ENCODE measurements at places on chromosomes 16 and 17.
A peak's percentile ranks its signal among the peaks of the same experiment; 100 is the strongest.

DNA sequence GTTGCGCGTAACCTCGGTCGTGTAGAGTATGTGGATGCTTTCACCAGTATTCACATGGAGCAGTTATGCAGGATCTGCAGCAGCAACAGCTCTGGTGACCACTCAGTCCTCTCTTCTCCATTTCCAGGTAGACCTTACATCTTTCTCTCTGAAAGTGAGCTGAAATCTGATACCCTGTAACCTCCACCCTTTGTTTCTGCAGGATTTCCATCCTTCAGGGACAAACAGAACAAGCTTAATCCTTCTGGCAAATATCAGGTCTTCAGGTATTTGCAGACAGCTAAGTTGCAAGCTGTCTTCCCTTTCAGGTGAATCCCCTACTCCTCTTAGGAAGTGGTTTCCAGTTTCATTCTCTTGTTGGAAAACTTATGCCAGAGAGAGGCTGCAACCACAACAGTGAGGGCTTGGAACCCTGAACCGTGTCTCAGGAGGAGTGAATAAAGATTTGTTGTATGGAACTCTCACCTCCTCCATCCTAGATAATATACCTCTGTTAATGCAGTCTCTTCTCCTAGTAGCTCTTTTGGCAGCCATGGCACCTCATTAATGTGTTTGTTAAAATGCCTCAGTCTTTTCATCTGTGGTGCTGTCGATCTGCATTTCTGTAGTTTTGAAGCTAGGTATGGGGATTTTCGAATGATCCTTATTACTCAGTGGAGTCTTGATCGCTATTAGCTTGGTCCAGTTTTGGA is 172.5 kb downstream of the PRKCA start:
- no peak for DNase-seq

DNA sequence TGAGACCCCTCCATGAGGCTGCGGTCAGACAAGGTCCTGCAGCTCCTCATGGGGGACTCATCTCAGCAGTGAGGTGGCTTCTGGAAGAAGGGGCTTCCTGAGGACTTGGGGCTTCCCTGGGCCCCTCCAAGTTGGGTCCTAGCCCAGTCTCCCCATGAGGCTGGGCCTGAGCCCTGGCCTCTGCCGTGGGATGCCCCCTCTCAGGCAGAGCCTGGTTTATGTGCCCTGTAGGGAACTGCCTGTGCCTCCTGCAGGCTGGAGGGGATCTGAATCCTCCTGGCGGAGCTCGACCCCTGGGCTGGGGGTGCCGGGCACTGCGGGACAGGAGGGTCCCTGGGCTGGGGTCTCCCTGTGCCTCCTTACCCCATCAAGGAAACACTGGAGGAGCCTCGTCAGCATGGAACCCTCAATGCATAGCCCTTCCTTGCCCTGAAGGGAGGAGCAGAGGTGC is 45.8 kb downstream of the TNFRSF13B start:
- DNase-seq, result no peak

- no peak for DNase-seq
Observed at GRCh38 chr16:55576384-55576783, 9.9 kb downstream of the CAPNS2 start.

GRCh38 chr17:12789481-12790248 is at the start of gene ARHGAP44:
Gene ARHGAP44, plus strand, starts transcription at chr17:12789498. Its CDS starts 341 bp downstream, at chr17:12789839.
- DNase-seq, result no peak

DNA sequence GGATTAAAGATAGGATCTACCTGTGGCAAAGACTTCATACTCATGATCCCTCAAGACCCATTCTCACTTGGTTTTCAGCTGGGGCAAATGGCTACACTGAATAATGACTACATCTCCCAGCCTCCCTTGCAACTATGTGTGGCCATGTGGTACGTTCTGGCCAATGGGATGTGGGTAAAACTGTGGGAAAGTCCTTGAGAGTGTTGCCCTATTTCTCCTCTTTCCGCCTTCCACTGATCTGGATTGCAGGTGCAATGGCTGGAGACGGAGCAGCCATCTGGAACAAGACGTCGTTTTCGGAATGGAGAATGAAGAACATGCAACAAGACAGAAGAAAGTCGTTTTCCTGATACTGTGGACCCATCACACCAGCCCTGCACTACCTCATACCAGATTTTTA is 48.5 kb downstream of the HAPSTR1 start:
- DNase-seq, result peak; percentile 47

DNA sequence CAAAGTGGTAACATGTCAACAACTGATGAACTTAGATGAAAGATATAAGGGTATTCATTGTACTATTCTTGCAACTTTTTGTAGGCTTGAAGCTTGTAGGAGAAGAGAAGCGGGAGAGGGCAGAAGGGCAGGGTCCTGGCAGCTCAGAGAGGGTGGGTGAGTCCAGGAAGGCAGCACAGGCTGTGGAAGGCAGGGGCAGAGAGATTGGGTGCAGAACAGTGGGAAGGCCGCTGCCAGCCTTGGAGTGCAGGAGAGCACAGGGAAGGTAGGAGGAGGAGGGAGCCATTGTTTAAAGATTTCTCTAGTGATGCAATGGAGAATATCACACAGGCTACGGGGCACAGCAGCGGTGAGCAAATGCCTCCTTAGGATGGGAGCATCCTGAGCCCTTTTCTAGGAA is 104.3 kb downstream of the N4BP1 start:
- DNase-seq, result no peak

GRCh38 chr16:89571636-89572035 is 3.9 kb upstream of the CPNE7 start:
- DNase-seq, result no peak
